ENCODE measurements at places on chromosomes 5 and 9. TPM values are rescaled to one million over a fixed set of nuclear protein-coding genes. Genes with fewer than 3 reads are reported as not detected.

The SUSD3 gene
- 3.3 TPM for polyA plus RNA-seq

The COL15A1 gene
- polyA plus RNA-seq, result 172 TPM

The ZNF658 gene
- 6.7 TPM for polyA plus RNA-seq

The TRIM36 gene
- 2.5 TPM for polyA plus RNA-seq

The CTSL gene
- 37.8 TPM for polyA plus RNA-seq

The SLCO4C1 gene
- polyA plus RNA-seq, result 2.3 TPM

The PCAT7 gene
- polyA plus RNA-seq, result 7.9 TPM

The LHX3 gene
- not detected for polyA plus RNA-seq

The ITGA2 gene
- polyA plus RNA-seq, result 7.2 TPM

The SPATA6L gene
- 0.47 TPM for polyA plus RNA-seq

The NOXA1 gene
- 2.2 TPM for polyA plus RNA-seq

The PCDHB9 gene
- 2.9 TPM for polyA plus RNA-seq

The ESM1 gene
- polyA plus RNA-seq, result 1.7 TPM

The OGN gene
- 374 TPM for polyA plus RNA-seq

The BTNL9 gene
- 20.9 TPM for polyA plus RNA-seq

The ACSL6 gene
- 0.78 TPM for polyA plus RNA-seq

The SLC34A1 gene
- not detected for polyA plus RNA-seq

The GPRIN1 gene
- polyA plus RNA-seq, result 0.49 TPM

The HACD4 gene
- 1.5 TPM for polyA plus RNA-seq

The INSL4 gene
- polyA plus RNA-seq, result not detected

The C9orf43 gene
- polyA plus RNA-seq, result 0.40 TPM

The PCDHB10 gene
- polyA plus RNA-seq, result 3.6 TPM

The NPDC1 gene
- polyA plus RNA-seq, result 40.9 TPM

The CARTPT gene
- polyA plus RNA-seq, result not detected

The PCDHGA8 gene
- polyA plus RNA-seq, result 0.73 TPM

The SEMA5A gene
- polyA plus RNA-seq, result 27.1 TPM

The REEP2 gene
- 20.0 TPM for polyA plus RNA-seq

The SLC36A3 gene
- not detected for polyA plus RNA-seq

The CREB3 gene
- 23.5 TPM for polyA plus RNA-seq

The PAEP gene
- not detected for polyA plus RNA-seq

The INSL6 gene
- 0.63 TPM for polyA plus RNA-seq

The RANBP3L gene
- polyA plus RNA-seq, result 0.47 TPM

The SLC23A1 gene
- polyA plus RNA-seq, result 0.28 TPM

The CDC25C gene
- polyA plus RNA-seq, result 2.4 TPM

The OBP2B gene
- polyA plus RNA-seq, result not detected

The SEMA4D gene
- 21.1 TPM for polyA plus RNA-seq

The DOCK8 gene
- polyA plus RNA-seq, result 6.0 TPM

The ADAMTS2 gene
- 33.0 TPM for polyA plus RNA-seq

The AGXT2 gene
- polyA plus RNA-seq, result not detected

Measured in forelimb muscle (tissue), 1 donor.